ENCODE measurements at places on chromosomes 4 and X.

DNA sequence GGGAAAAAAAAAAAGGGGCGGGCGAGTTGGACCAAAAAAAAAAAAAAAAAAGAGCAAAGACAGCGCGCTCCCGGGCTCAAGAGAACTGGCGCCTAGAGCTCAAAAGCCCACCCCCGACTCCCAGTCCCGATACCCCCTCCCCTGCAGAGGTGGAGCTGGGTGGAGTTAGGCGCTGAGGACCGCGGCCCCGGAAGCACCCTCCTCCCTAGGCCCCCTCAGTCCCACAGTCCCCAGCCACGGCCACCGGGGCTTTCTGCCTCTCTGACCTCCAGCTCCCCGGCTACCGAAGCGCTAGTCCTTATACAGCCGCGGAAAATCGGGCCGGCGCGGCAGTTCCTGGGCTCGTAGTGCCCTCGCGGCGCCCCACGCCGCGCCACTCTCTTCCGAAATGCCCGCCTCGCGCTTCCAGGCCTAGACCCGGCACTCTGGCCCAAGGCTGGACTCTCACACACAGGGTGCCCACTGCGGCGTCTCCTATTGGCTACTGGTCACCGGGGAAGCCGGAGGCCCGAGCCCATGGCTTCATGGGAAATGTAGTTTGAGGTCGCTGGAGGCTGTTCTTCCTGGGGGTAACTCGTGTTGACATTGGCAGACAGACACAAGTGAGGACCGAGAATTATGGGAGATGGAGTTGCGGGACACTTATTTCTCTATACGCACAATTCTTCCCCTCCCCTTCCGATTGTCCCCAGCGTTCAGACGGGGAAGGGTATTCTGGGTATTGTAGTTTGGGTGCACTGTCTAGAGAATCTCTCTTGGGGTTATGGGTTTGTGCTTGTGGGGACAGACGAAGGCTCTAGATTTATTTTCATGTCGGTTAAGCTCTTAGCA lies at the start of gene ENOX2:
Gene ENOX2, minus strand, starts transcription at position 427 of the 831 bp plus-strand sequence. CDS start 199,993 bp downstream, outside the sequence.
- peak; percentile 93 for DNase-seq

DNA sequence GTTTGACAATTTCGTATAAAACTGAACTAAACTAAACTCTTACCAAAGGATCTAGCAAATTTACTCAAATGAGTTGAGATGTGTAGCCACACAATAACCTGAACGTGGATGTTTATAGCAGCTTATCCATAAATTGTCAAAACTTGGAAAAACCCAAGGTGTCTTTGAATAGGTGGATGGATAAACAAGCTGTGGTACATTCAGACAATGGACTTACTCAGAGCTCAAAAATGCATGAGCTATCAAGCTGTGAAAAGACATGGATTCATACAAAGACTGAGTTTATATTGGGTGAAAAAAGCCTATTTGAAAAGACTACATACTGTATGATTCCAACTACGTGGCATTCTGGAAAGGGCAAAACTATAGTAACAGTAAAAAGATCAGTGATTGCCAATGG lies 69.5 kb downstream of the LARP1B start:
- no peak for DNase-seq

- no peak for DNase-seq
Measured at GRCh38 chrX:39258331-39258730, 457.1 kb downstream of the MID1IP1 start.

DNA sequence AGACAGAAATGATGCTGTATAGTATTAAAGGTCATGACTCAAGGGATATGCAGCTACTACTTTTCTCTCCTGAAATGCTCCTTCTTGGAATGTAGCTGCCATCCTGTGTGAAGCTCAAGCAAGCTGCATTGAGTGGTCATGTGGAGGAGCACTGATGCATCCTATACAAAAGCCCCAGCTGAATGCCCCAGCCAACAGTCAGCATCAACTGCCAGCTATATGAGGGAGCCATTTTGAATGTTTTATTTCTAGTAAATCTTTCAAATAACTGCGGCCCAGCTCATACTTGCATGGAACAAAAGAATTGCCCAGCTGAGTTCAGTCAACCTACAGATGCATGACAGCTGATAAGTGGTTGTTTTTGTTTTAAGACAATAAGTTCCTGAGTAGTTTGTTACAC lies 165.0 kb upstream of the GEMIN8 start:
- no peak for DNase-seq

- DNase-seq: no peak
Measured at GRCh38 chr4:138222046-138222445, 20.1 kb downstream of the SLC7A11 start.

DNA sequence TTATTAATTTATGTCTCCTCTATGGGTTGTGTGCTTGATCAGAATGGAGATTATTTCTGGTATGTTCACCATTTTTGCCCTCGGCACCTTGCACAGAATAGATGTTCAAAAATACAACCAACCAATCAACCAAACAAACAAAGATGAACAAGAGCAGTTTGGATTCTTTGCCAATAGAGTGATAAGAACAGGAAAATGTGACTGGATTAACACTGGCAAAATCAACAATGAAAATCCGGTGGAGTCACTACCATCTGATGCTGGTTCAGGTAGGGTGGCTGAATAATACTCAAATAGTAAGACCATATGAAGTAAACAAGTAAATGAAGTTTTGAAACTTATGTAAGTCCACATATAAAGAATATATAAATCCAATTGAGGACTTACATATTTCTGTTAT lies 685.0 kb upstream of the EPHA5 start:
- no peak for DNase-seq

DNA sequence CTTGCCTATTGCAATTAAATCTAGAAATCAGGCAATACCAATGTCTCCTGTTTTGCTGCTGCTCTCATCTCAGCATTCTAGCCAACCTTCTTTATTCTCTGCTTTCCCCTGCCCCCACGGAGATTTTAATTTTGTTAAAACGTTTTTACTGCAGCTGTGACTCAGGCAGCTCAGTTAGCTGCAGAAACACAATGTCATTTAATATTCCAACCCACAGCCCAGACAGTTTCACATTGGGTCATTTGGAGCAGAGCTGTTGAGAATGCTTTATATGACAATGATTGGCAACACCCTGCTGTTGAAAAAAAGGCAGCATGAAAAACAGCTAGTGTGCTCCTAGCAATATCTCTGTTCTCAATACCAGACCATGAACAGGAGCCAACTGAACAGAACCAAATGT lies 12.6 kb upstream of the SLC10A4 start:
- DNase-seq: no peak

GRCh38 chr4:120070196-120070595 lies 3.5 kb upstream of the MAD2L1 start:
- no peak for DNase-seq

DNA sequence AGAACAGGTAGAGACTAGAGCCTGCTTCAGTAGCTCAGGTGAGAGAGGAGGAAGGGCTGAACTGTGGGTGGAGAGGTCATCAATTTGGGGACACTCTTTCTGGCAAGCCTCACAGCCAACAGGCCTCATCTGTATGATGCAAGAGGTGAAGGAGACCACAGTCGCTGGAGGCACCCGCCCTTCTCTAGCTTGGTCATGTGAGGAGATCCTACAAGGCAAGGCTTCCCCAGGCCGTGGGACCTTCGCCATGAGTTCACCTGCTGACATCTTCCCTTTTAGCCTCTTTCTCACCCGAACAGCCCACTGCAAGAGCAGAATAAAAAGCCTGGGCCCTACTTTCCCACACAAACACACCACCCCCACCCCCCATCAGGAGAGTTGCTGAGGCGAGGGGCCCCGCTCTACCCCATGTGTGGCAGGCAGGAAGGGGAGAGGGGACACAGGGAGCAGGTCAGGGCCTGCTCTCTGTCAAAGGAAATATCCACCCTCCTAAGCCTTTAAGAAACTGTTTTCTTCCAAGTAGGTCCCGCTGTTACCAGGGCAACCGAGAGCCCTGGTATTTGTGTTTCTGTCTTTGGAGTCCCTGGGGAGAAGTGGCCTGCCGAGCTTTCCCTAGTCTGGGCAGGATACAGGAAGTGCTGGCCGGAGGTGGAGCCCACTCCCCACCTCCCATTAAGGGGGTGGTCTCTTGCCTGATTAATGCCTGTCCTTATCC lies 8.1 kb downstream of the RTL5 start:
- no peak for DNase-seq

GRCh38 chrX:19752043-19752442 lies 135.4 kb downstream of the SH3KBP1 start:
- no peak for DNase-seq

DNA sequence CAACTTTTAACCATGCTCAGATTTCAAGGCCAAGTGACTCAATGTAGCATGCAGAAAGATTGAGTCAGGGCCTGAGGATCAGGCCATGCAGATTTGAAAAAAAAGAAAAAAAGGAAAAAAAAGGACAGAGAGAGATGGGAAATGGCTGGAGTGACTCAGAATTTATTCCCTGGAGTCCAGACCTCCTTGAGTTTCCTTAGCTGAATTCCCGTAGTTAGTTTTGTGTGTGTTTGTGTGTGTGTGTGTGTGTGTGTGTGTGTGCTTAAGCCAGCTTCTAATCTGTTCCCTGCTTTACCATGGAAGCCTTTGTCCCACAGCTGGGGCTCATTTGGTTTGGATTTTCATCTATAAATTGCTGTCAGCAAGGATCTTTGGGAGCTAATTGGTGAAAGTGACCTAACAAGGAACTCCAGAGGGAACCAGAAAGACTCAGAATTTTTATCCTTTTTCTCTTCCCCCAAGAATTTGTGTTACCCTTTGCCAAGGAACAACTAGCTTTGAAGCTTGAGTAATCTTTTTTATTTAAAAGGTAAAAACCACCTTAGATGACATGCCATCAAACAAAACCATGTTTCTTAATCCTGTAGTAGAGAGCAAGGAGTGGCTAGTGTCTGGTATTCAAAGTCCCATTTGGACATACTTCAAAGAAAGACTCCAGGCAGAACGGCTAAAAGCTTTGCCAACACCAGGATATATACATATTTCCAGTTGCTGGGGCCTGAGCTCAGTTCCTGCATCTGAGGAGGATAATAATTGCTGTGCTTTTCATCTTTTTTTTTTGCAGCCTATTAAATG lies 109.0 kb upstream of the DDIT4L start:
- DNase-seq: no peak

Measured in head of caudate nucleus (tissue), 42 donors.